Stimulated activated CD4-positive, alpha-beta T cell treated with anti-CD3 and anti-CD28 coated beads, Interleukin-15, amount 100 ng/mL, for 1 hour (primary cell): ENCODE measurements at places on chromosomes 12 and 14.

- DNase-seq = no peak
Observed at GRCh38 chr12:9755567-9755966, 5.1 kb downstream of the CD69 start.

DNA sequence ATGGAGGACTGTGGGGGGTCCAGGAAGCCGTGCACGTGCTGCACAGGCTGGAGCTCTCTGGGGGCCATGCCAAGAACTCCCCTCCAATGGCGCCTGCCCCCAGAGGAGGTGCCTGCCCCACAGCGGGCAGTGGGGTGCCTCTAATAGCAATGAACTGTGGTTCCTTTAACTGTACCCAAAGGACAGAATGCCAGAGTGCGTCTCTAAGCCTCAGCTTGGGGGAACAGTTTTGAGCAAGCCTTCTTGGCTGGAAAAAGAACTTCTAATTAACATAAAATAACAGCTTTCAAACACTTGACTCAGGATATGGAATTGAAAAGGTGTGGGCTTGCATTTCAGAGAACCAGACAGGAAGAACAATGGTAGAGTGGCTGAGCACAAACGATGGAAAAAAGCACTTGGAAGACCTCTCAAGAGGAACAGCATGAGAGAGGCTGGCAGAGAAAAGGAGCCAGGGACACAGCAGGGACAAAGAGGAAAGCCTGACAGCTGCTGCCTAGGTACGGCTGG lies 195.6 kb downstream of the TTC7B start:
- DNase-seq = no peak

- no peak for DNase-seq
Observed at GRCh38 chr12:64445490-64445889, 6.4 kb upstream of the TBK1 start.

GRCh38 chr14:69675877-69676416 lies 64.6 kb downstream of the SUSD6 start:
- DNase-seq = no peak

DNA sequence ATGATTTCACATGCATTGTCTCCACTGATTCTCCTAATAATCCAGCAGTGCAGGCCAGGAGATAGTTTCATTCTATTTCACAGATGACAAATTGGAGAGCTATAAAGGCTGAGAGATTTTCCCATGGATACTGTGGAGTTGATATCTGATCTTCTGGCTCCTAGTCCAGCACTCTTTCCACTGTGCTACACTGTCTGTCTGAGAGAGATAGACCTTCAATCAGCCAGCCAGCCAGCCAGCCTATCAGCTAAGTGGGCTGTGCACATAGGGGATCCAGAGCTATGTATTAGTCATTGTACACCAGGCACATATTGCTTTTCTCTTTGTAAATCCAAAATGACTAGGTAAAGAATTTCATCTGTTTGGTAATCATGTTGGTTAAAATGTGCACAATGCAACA lies 91.8 kb upstream of the ATP2B1 start:
- no peak for DNase-seq

DNA sequence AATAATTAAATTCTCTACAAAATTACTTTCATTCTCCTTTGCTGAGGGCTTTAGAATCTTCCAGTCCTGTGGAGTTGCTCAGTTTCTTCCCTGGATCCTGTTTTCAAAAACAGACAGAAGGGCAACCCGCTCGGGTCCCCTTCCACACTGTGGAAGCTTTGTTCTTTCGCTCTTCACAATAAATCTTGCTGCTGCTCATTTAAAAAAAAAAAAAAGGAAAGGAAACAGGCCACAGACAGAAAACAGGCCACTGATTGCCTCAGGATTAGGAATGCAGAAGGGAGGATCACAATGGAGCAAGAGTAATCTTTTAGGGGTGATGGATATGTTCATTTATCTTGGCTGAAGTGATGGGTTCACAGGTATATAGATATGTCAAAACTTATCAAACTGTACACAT lies 29.5 kb upstream of the HIGD1C start:
- no peak for DNase-seq

GRCh38 chr12:89470741-89471509 lies 53.7 kb downstream of the GALNT4 start:
- no peak for DNase-seq
